Suppressor macrophage treated with lipopolysaccharide for 4 hours (primary cell): ENCODE measurements at places on chromosomes 13 and 19.

- DNase-seq, result no peak
These were observed 775.5 kb upstream of the GPC6 start for GRCh38 chr13:92451060-92451459.

DNA sequence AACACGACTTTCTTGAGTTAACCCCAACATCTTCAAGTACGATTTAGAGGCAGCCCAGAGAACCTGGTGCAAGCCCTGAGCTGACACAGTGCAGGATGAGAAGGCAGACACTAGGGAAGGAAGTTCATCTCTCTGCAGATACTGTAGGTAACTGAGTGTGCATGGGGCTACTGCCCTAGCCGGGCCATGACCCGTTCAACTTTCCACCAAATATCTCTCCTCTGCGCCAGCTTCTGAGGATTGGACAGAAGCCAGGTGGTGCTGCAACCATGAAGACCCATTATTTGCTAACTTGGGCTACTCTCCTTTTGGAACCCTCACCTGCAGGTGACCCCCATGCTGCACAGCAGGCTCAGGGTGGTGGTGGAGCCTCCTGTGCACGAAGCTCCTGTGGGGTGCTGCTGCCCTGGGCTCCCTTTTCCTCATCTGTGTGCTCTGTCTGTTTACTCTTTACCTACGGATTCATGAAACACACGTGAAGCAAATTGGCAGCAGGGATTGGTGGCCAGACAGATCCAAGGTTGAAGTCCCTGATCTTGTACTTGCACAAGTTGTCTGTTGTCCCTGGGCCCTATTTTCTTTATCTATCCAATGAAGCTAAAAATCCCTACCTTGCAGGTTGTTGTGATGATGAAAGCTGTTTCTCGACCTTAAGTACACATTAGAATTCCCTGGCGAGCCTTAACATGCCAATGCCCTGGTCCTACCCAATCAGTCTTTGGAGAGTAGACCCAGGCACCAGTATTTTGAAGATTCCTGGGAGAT, 227.8 kb downstream of the LACC1 start:
- no peak for DNase-seq

- DNase-seq, result no peak
These were observed 423.3 kb downstream of the EFNB2 start for GRCh38 chr13:106112191-106112590.

DNA sequence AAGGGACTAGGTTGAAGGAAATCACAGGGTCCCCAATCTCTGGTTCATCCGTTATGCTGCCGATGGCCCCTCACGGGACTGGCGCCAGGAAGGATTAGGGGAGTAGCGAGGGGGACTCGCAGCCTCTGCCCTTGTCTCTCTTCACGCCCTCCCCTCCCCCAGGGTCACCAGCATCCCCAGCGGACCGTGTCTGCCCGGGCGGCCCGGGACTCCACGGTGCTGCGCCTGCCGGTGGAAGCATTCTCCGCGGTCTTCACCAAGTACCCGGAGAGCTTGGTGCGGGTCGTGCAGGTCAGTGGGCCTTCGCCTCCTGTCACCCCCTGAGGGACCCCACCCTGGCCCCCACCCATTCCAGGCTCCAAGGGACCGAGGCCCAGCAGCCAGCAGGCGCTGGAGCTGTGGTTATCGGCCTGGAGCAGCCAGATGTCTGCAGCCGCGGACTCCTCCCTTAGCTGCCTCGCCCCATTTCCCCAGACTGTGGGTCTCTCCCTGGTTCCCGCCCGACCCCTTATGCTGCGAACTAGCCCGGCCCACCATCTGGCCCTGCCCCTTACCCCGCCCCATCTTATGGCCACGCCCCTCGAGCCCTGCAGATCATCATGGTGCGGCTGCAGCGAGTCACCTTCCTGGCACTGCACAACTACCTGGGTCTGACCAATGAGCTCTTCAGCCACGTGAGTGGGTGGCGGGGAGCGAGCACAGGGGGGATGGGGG, 5.4 kb downstream of the PNPLA6 start:
- no peak for DNase-seq

DNA sequence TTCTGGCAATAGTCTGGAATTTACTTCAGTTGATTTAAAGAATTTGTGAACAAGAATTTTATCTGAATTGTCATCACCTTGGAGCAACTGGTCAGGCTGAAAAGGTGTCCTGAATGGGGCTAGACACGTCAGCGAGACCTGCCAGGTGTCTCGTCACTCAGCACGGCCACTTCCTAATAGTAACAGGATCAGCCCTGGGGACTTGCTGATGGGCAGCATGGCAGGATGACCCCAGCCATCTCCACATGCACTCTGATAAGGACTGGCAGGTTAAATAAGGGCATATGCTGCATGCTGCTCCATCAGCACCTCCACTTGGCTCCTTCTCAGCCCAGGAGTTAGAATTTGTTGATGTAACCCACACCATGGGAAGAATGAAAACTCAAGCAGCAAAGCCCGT, 224.2 kb downstream of the FOXO1 start:
- DNase-seq, result no peak

DNA sequence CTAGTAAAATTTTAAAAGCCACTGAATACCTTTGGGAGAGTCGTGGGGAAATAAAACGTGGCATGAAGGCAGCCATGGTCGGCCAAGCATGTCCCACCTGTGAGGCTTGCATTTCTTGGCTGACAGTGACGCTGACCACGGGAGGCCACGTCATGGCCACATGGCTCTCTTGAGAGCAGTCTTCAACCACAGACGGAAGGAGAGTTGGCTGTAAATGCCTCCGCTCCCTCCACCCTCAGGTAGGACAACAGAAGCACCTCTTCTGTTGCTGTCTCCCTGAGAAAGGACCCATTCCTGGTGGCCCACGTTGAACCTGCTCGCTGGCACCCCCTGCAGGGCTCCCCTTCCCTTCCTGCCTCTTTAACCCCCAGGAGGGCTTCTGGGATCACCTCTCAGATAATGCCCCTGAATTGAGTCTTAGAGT, 10.6 kb upstream of the LRRC25 start:
- DNase-seq, result peak; percentile 66

DNA sequence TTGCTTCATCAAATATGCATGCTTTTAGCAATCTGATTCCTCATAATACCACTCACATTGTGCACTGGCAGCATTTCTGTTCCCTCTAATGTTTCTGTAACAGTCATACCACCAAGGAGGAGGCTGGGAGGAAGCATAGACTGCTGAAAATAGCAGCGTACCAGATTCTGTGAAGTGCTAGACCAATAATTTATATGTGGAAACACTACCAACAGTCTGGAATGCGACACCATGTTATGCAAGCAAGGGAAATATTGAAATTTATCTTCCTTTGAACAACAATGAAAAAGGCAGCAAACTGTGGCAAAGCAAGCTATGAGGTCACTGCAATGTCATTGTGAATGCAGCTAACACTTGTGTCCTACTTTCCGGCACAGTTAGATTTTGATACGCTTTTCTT, 1388.0 kb downstream of the EFNB2 start:
- DNase-seq, result no peak

- no peak for DNase-seq
These were observed 543.1 kb upstream of the SLITRK5 start for GRCh38 chr13:87128036-87128435.

DNA sequence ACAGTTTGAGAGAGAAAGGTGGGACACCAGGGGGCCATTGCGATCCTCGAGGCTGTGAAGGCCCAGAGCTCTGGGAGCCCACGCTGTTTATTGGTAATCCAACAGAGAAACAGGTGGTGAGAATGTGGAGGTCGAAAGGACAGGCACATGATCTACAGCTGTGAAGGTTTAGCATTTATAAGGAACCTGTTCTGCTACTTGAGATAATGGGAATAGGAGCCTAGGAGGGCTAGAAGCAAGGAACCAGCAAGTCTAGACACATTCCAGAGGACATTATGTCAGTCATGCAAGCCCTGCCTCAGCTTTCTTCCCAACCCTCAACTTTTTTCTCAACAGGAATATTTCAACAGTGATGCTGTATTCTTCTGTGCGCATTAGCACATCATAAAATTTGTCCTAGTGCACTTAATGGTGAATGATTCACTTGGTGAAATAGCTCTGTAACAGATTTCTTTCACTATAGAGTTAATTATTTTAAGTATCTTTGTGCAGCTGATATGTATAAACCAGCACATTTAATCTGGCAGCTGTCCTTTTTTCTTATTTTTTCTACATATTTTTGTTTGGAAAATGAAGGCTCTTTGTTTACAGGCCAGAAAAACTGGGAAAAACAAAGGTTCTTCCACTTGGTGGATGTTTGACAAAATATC, 25.4 kb downstream of the ZNF90 start:
- DNase-seq, result no peak

DNA sequence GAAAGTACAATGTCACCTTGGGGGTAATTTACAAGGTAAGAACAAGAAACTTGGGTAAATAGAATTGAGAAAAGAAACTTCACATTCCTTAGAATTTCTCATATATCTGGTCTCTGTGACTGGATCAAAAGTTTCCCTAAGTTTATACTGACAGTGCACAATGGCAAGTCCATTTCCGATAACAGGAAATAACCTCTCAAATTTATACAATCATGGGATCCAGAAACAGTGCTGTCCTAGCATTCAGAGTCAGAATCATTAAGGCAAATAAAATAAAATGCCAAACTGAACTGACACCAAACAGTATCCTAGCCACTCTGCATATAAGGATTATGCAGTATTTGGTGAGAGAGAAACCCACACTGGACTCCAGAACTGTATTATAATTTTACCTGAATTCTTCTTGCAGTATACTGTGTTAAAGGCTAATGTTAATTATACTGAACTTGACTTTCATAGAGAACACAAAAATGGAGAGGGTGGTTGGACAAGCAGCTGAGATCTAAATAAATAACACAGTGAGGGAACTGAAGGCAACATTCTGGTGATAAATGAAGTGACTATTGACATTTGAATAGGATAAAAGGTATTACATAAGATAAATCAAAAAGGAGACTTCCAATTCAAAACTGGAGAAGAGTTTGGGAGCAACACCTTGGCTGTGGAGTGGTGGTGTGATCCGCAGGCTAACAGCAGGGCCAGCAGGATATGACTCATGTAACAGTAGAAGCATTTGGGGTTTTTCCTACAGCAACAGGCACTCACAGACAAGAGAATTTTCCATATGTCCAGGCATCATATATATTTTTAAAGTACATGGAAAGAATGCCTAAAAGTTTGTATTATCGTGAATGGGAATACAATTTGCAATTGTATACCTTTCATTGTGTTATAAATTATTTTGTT, 932.5 kb upstream of the MIR17HG start:
- no peak for DNase-seq

DNA sequence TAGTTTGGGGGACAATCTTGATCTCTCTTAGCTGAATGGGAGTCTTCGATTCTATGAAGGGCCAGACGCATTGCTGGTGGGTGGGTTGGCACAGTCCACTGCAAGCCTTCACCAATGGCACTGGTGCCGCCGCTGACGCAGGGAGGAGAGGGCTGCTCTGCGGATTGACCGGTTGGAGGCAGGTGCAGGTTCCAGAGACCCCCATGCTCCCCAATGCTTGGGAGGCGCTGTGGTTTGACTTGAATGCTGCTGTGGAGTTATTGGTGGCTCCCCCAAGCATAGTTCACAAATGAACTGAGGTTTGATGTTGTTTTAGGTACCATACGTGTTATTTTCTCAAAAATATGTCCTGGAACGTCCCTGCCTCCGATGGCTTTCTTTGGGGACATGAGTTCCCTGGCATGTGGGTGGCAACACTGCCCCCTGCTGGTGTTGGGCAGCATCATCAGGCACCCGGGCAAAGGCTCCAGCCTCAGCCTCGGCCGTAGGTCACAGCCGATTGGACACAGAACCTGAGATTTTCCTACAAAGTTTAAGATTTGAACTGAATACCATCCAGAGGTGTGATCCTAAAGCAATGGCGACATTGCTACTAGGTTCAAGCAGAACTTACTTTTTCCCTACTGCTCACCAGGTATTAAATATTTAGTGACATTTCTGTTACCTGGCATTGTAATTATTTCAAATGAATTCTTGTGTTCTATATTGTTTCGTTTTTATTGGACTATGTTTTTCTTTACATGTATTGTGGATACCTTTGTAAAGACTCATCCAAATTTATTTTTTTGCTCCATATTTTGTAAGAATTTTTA, 95.5 kb downstream of the ANKRD10 start:
- DNase-seq, result peak; percentile 84

DNA sequence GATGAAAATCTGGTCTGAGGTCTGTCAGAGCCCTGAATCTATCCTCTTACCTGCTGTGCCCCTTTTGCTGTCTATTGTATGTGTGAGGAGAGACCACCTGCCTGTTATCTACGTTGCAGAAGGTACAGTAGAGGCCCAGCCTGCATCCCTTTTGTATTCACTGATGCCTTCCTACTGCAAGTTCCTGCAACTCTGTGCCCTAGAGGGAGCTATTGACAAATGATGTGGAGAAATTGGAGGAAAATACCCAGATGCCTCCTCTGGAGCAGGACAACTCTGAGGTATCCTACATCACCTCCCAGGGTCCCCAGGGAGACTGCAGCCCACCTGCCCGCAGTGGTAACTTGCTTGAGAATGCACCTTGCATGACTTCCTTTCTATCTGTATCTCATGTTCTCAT, 33.7 kb downstream of the SIAH3 start:
- no peak for DNase-seq

- DNase-seq, result no peak
These were observed 1187.0 kb upstream of the SLC10A2 start for GRCh38 chr13:104253063-104253680.

DNA sequence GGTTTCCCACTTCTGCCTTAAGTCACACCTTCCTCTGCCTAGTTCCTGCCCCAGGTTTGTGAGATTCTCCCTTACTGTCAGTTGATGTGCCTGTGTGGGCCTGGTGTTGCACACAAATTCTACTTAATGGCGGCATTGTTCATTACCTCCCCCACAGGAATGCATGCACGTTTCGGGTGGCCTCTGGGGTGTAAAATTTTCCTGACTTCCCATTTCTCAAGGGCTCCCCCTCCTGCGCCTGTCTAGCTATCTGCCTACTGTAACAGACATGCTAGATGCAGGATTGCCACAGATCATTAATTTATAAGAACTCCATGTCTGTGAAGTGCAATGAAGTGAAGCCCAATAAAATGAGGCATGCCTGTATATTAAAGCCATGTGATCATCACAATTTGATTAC, 1466.3 kb downstream of the PCDH9 start:
- DNase-seq, result no peak

GRCh38 chr13:111020546-111020945, 94.6 kb upstream of the ARHGEF7 start:
- no peak for DNase-seq

DNA sequence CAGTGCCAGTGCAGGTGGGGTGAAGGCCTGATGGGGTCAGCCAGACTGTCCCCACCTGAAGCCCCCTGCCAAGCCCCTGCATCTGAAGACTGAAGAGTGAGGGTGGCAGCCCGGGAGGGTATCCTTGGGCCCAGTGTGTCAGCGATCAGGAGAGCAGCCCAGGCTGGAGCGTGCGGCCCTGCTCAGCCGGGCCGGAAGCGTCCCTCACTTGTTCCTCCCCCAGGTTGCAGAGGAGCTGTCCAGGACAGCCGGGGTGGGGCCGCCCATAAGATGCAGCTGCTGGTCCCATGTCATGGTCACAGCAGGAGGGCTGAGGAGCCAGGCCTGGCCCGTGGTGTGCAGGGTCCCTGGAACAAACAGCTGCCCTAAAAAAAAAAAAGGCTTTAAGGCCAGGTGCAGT, 55.4 kb downstream of the KDM4B start:
- DNase-seq, result no peak

- no peak for DNase-seq
These were observed 24.8 kb downstream of the WBP4 start for GRCh38 chr13:41085961-41086585.
